ENCODE measurements at places on chromosomes 12 and 14.

GRCh38 chr12:112978163-112979040 is at the start of gene OAS2:
OAS2 (plus strand) TSS chr12:112978519; CDS start chr12:112978609, 90 bp downstream.
- DNase-seq, result no peak

DNA sequence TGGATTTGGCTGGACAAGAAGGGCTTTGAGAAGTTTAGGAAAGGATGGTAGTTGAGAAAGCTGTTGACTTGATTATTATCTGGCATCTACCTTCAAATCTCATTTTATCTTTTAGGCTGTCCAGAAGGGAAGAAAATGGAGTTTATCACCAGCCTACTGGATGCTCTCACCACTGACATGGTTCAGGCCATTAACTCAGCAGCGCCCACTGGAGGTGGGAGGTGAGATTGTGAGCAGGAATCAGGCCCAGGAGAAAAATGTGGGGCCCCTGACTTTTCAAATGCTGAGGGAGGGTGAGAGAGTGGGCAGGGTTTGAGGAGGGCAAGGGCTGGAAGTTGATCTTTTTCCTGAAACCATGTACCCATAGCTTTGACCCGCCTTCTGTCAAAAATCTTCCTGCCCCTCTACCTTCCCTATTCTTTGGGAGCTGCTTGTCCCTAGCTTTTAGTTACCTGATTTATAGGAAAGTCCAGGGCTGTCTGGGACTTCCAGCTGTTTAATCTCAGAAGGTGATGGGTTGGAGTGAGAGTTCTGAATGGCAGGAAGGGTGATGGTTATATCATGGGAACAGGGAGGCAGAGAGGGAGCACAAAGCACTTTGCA is 134.2 kb downstream of the SMOC1 start:
- DNase-seq, result peak; percentile 76

DNA sequence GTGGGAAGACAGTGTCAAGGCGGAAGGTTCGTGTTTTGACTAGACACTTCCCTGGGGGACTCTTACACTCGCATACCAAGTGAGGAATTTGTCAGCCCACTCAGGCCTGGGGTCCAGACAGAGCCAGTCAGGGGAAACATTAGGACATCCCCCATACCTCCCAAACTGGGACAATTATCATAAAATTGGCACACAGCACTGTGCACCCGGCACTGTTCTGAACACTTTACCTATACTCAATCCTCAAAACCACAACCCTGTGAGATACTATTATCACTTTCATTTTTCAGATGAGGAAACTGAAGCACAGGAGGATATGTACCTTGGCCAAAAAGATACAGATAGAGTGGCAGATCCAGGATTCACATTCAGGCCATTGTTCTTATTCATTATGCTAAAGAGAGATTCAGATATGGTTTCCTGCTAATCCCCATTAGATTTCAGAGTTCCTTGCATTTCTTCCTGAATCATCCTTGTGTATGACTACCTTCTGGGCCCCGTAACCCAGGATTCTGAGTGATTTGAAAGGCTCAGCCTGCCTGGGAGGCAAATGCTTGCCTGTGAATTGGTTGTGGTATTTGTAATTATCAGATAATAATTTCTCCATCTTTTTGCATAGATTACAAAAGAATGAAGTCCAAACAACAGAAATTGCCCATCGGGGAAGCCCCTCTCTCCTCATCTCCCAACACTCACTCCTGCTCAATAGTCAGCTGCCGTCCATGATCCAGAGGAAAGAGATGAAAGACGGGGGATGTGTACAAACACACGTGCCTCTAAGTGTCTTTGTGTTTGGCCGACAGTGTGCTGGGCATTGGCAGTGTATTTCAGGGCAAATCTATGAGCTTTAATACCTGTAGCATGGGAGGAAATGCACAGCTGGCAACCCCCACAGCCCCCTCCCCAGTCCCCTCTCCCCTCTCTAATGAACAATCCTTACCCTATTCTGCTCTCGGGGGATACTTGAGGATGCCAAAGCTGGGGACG is 4.6 kb downstream of the TAC3 start:
- no peak for DNase-seq

DNA sequence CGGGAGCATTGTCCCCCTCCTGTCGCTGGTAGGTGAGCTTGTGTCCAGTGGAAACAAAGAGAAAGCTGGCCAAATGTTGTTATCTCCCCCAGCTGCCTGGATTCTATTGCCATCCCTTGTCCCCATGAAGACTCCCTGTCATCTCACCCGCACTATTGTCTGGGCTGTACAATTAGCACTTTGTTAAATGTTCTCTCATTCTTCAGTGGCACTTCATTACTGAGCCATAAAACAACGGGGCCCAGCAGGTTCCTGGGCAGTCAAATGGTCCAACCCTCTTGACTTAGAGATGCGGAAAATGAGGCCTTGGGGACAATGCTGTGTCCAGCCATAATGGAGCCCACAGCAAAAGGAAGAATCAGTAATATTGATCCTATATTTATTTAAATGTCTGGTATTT is 13.2 kb upstream of the COL2A1 start:
- no peak for DNase-seq

DNA sequence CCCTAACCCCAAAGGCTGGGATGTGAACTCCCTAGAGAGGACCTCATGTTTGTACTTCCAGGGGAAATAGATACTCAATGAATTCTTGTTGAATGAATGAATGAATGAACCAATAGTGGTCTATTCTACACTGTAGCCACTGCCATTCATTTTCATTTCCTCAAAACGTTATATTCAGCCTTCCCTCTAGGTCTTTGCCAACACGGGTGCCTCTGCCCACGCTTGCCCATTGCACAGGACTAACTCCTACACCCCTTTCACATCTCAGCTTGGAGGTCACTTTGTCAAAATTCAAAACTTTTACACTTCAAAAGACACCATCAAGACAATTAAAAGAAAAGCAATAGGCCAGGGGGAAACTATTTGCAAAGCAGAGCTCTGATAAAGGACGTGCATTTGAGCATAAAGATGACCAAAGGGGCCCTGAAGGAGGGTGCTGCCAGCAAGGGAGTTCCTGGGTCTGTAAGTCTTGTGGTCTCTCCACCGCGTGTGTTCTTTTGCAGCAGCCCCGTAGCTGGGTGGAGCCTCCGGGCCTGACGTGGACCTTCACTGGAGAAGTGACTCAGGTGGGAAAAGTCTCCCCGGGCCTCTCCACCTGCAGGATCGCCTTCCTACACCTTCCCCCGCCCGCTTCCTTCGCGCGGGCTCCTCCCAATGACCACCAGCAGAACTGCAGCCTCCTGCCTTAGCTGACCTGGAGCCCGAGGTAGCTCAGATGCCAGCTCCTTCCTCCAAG is 31.5 kb downstream of the TMEM63C start:
- peak; percentile 77 for DNase-seq

DNA sequence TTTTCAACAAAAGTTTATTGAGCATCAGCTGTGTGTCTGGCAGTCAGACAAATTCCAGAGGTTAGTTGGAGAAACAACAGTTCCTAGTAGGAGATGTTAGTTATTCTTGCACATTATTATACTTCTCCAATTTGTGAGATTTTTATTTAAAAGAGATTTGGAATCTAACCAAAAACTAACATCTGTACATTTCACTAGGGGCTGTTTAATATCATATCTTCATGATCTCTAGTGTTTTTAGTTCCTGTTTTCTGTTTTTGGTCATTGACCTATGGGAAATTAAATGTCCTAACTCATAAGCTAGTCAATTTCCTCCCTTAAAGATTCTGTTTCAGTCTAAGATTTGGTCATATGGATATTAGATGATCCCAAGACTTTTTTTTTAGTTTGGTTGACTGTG is 34.1 kb upstream of the KLHDC2 start:
- no peak for DNase-seq

DNA sequence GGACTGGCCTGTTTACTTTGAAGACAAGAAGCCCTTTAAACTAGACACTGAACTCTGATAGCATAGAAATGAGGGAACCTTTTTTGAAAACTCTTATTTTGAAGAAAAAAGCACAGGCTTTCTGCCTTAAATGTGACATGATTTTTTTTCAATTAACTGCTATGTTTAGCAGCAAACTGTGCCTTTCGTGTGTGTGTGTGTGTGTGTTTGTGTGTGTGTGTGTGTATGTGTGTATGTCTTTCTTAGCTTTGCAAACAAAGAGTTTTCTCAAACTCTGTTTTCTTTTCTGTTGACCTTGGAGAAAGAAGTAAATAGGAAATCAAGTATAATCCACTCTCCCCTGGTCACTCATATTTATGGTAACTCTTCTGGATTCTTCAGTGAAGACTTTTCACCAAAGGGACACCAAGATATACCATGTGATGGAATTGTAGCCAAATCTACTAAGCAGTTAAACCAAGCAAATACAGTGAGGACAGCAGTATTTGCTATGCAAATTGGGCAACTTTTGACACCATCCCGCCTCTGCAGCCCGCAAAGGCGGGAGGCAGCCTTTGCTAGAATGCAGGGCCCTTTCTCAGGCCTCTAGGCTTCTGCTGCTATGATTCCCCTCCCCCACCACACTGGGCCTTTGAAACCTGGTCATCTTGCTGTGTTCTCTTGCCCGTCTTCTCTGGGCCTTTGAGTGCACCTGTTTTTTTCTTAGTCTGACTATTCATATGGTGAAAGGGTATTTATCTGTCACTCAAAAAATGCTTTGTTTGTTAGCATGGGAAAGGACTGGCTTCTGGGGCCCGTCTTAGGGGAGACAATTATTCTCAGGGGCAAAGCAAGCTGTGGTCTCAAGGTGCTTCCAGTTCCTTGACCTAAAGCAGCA is 107.9 kb downstream of the MYRFL start:
- no peak for DNase-seq

DNA sequence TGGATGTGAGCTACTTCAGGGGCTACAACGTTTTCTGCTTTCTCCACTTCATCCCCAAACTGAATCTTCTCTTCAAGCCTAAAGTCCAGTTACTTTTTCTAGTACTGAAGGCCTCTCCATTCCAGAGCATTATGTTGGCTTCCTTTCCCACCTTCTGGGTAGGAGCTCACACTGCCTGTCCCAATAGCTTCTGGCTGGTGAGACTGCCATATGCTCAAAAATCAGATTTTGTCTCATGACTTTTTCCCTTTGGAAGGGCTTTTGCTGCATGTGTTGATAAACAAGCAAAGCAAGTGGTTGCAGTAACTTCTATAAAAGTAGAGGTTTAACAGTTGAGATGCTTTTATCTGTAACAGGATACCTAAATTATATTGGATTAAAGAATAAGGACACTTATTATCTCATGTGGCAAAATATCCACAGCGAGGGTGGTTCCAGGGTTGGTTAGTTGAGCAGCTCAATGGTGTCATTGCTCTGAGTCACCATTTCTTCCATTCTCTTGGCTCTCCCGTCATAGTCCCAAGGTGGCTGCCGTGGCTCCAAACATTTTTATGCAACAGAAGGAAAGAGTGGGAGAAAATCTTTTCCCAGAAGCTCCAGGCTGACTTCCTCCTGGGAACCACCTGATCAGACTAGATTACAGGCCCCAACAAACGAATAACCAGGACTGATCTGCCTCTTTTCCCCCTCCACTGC is 15.1 kb upstream of the PPFIBP1 start:
- no peak for DNase-seq

DNA sequence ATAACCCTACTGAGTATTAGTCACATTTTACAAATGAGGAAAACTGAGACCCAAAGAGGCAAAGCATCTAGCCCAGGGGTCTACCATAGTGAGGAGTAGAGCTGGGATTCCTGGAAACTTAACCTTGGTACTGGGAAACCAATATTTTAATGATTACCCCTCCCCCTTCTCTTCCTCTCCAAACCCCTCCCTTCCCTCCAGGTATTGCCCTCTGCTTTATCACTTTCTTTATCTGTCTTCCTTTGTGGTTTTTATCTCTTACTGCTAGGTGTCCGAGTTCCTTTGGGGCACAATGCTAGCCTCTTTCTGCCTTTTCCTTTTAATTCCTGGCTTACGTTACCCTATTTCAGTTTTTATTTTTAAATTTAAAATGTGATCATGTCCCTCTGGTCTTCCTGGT is 2.8 kb downstream of the GABARAPL1 start:
- no peak for DNase-seq

- no peak for DNase-seq
These were observed 935 bp upstream of the CRIP1 start for GRCh38 chr14:105485739-105486162.

GRCh38 chr12:47547077-47547476 is 158.8 kb downstream of the RPAP3 start:
- peak; percentile 26 for DNase-seq

GRCh38 chr12:45329238-45329637 is 113.3 kb downstream of the ANO6 start:
- no peak for DNase-seq

DNA sequence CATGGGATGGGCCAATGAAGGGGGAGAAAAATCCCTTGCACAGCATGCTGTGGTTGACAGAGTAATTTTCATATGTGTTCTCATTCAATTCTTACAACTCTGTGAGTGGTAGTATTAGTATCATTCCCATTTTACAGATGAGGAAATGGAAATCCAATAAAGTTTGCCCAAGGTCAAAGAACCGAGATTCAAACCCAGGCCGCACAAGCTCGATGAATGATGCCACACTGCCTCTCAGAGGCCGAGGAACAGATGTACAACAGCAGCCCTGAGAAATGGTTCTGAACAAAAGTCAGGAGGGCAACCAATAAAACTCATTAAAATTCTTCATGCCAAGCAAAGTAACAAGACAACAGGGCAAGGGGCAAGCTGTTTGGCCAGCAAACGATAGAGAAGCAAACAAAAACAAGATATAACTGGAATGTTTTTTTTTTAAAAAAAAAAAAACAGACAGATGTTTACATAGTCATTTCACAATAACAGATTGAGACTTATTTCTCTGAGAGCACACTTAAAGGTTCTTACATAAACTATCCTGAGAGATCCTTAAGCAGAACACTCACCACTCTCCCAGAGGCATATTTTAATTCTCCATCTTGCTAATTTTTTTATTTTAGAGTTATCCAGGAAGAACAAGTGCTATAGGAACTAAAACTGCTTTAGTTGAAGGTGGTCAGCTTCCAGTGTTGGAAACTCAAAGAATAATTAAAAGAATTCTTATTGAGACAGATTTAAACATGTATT is 85.8 kb downstream of the EXOC5 start:
- DNase-seq, result no peak

DNA sequence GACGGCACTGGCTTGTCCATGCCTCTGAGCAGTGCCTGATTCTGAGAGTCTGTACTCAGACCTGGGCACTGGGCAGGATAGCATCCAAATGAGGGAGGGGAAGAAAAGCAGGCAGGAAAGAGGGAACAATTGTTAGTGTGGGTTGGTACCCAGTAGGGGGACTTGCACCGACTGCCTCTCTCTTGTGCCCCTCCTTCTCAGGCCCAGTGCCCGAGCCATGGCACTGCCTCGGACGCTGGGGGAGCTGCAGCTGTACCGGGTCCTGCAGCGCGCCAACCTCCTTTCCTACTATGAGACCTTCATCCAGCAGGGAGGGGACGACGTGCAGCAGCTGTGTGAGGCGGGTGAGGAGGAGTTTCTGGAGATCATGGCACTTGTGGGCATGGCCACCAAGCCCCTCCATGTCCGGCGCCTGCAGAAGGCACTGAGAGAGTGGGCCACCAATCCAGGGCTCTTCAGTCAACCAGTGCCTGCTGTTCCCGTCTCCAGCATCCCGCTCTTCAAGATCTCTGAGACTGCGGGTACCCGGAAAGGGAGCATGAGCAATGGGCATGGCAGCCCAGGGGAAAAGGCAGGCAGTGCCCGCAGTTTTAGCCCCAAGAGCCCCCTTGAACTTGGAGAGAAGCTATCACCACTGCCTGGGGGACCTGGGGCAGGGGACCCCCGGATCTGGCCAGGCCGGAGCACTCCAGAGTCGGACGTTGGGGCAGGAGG is 2.2 kb downstream of the NAB2 start:
- no peak for DNase-seq

- DNase-seq, result no peak
These were observed 8.1 kb downstream of the LETMD1 start for GRCh38 chr12:51056242-51056641.

- no peak for DNase-seq
These were observed 65.4 kb upstream of the SAV1 start for GRCh38 chr14:50733494-50733893.

Measured in HTR-8/SVneo (cell line).